ENCODE measurements at places on chromosomes 6 and 20. TPM values are rescaled to one million over a fixed set of nuclear protein-coding genes. Genes with fewer than 3 reads are reported as not detected.

Gene GLO1
- 95.0 TPM for total RNA-seq

Gene ZDHHC14
- total RNA-seq, result 6.8 TPM

Gene GNRH2
- not detected for total RNA-seq

Gene LRRC73
- 0.52 TPM for total RNA-seq

All from skeletal muscle tissue (tissue), 5 donors.